ENCODE measurements at places on chromosomes 11 and 22.
A peak's percentile ranks its signal among the peaks of the same experiment; 100 is the strongest.

GRCh38 chr11:71442880-71443279 is 5.3 kb downstream of the DHCR7 start:
- DNase-seq: no peak

GRCh38 chr22:17705951-17706900 is 67.7 kb downstream of the BCL2L13 start:
- peak; percentile 2 for DNase-seq

DNA sequence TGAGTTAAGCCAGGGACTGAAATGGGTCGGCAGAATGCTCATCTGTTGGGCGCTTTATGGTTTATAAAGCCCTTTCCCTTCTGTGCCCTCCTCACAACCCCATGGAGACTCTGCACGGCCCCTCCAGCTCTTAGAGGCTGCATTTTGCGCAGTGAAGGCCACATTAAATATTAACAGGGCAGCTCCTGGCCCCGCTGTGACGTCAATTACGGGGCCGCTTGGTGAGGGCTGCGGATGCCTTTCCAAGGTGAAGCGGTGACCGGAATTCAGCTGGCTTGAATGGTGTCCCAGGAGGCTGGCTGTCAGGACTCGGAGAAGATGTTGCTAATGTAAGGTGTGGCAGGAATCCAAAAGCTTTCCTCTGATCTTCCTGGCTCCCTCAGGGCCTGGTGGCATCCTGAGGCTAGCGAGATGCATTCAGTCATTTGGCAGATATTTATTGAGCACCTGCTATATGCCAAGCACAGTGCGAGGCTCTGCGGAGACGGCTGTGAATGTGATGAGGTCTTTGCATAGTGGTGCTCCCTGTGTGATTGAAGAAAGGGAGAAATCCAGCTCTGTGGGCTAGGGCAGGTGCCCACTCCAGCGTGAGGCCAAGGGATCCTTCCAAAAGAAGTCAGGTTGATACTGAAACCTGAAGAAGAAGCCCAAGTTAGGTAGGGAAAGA is 10.4 kb upstream of the YWHAH start:
- no peak for DNase-seq

DNA sequence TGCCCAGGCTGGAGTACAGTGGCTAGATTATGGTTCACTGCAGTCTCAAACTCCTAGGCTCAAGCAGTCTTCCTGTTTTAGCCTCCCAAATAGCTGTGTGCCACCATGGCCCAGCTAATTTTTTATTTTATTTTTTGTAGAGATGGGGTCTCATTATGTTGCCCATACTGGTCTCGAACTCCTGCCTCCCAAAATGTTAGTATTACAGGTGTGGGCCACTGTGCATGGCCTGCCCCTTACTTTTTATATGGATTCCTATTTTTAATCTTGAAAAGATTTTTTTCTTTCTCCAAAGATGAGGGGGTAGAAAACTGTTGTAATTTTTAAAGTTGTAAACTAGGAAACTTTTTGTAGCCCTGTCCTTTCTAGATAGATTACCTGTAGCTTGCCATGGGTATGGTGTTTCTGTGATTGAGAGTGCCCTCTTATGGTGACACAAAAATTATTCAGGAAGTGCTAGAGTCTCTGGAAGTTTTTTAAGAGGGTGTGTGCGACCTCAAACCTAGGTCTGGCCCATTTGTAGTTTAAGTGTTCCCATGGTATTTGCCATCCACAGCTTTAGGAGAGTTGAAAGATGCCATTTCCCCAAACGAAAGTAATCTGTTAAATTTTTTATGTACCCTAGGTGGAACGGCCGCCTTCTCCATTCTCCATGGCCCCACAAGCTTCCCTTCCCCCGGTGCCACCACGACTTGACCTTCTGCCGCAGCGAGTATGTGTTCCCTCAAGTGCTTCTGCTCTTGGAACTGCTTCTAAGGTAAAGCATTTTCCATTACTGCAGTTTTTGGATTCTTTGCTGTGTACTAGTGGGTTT is 32.4 kb downstream of the MCAM start:
- no peak for DNase-seq

DNA sequence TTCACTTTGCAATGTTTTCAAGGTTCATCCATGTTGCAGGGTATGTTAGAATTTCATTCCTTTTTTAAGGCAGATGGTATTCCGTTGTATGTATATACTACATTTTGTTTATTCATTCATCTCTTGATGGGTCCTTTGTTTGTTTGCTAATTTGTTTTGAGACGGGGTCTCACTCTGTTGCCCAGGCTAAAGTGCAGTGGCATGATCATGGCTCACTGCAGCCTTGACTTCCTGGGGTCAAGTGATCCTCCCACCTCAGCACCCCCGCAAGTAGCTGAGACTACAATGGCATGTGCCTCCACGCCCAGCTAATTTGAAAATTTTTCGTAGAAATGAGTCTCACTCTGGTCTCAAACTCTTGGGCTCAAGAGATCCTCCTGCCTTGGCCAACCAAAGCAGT is 6.2 kb downstream of the UVRAG start:
- DNase-seq: no peak

DNA sequence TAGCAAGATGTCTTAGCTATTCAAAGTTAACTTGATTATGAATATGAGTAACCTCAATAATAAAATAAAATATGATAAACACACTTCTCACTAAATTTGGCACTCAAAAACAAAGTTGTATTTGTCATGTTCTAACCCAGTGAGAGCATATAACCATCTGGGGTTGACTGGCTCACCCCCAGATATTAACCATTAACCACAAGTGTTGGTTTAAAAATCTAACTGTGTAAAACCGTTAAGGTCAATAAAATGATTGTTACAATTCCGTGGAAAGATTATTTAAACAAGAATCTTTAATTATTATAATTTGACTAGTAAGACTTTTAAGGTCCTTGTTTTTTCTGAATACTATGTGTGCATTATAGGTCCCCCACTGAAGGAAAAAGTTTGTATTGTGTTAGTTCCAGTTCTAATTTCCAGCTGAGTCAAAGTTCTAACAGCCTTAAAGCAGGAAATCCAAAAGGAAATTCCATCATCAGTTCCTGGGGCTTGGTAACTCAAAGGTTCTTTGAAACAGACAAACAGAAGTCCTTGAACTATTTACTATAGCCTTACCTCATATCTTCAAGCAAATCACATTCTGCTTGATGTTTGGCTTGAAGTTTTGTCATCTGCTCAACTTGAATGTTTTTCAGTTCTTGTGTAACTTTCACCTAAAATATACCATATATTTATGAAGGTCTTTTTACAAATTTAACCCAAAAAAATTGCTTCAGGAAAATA is 2.5 kb downstream of the FCHSD2 start:
- DNase-seq: no peak

DNA sequence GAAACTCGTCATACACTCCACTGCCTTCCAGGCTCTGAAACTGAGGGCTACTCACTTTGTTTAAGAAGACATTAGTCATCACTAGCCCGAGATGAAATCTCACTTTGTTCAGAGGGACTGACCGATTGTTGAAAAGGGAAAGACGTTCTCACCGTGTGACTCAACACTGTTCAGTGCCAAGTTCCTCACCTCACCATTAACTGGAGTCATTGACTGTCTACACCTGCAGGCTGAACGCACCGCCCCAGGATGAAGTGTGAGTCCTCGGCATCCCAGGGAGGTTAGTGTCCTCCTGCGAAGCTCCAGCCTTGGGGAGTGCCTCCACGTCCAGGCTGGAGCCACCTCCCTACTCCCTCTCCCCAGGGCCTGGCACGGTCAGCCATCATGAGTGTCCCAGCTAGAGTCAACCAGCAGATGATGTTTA is 30.4 kb downstream of the FADD start:
- DNase-seq: no peak

- DNase-seq: no peak
Observed at GRCh38 chr11:116281173-116282160, 491.3 kb downstream of the BUD13 start.

DNA sequence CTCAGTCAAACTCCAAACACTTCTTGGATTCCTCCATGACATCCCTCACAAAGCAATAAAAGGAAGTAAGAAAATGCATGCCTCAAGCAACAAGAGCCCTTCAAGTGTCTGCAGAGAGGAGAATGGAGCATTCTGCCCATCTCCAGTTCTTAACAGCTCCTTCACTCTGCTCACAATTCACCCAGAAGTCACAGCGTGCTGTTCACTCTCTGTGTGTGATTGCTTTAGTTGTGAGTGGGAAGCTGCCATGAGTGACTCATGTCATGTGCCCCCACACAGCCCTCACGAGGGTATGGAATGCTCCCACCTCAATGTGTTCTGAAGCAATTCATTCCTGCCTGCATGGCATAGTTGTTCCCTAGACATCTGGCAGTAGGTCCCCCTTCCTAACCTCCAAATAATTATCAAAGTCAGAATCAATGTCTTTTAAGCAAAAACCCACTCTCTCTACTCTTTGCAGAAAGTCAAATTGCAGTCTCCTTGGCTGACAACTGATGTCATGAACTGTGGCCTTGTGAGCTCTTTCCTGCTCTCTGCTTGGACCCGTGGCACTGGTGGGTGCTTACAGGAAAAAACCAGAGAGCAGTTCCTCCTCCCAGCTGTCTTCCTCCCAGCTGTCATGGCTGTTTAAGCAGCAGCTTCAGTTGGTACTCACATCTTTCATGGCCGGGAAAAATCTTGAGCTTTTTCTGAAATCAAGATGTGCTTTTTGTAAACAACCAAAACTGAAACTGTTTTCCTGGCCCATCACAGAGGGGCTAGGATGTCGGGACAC is 112.1 kb upstream of the SPON1 start:
- no peak for DNase-seq

- no peak for DNase-seq
Observed at GRCh38 chr11:88383447-88383846, 45.9 kb upstream of the CTSC start.

- DNase-seq: no peak
Observed at GRCh38 chr22:49785046-49785521, 42.6 kb downstream of the BRD1 start.

- no peak for DNase-seq
Observed at GRCh38 chr11:104369761-104370160, 205.8 kb upstream of the PDGFD start.

- no peak for DNase-seq
Observed at GRCh38 chr22:41334951-41335635, 33.8 kb downstream of the ZC3H7B start.

DNA sequence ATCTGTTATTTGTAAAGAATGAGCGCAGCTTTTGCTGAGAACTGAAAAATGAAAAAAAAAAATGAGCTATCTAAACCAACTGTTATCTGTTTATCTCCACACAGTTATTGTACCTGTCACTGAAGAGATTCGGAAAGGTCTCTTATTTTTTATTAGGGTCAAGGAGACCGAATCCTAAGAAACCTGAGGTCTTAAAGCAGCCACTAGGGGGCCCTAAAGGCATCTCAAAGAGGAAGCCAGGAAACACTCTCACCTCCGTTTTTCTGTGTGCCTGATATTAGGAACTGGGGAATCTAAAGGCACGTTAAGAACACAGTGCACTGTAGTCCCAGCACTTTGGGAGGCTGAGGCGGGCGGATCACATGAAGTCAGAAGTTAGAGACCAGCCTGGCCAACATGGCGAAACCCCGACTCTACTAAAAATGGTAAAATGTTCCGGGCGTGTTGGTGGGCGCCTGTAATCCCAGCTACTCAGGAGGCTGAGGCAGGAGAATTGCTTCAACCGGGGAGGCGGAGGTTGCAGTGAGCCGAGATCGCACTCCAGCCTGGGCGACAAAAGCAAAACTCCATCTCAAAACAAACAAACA is 3.5 kb upstream of the LARGE1 start:
- no peak for DNase-seq

DNA sequence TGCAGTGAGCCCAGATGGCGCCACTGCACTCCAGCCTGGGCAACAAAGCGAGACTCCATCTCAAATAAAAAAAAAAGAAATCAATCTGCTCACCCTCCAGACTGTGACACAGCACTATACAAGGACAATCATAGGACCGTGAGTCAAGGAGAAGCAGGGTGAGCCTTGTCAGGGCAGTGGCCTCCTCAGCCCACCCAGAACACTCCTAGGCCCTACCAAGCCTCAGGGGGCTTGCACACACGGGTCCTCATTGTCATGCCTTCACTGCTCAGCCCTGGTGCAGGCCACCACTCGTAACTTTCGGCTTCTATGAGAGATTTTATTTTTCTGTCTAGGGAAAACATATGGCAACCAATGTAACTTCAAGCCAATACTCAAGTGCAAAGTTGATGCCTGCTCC is 35.8 kb downstream of the DGCR2 start:
- DNase-seq: no peak

Data from activated gamma-delta T cell treated with anti-CD3 and anti-CD28 coated beads, Interleukin-2, amount 50 U/mL, for 16 hours (primary cell).